ENCODE measurements at places on chromosomes 3 and 15. TPM values are rescaled to one million over a fixed set of nuclear protein-coding genes. Genes with fewer than 3 reads are reported as not detected.

Gene FANCD2OS
- total RNA-seq, result not detected

Gene IL12A
- 0.77 TPM for total RNA-seq

DNA sequence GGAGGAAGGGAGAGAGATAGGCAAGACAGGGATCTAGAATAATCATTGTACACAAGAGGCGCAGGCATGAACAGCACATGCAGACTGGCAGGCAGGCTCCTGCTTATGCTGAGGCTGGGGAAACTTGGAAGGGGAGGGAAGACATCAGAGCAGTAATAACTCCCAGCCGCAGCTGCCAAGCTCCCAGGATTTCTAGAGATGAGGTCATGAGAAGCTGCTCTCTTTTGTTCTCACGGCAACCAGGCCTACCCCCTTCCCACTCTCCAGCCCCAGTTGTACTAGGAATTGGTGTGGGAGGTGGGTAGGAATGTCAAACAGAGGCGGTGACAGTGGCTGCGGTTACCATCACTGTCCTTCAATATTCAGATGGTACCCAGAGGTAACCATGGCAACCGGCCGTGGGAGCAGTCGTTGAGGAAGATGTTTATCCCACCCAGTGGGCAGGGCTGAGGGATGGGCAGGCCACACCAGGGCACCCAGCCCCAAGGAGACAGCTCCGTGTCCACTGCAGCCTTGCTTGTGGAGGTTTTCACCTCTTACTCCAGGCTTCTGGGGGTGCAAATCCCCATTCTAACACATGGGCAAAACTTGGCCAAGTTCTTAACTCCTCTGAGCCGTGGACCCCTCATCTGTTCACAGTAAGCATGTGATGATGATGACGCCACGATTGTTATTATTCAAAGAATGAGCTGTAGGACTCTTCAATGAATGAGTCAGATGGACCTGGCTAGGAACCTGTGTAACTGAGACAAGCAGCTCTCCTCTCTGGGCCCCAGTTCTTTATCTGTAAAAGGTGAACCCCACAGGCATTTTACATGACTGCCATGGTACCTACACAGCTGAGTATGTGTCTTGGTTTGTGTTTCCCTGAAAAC lies 360.8 kb upstream of the PROK2 start:
- peak; percentile 25 for DNase-seq

DNA sequence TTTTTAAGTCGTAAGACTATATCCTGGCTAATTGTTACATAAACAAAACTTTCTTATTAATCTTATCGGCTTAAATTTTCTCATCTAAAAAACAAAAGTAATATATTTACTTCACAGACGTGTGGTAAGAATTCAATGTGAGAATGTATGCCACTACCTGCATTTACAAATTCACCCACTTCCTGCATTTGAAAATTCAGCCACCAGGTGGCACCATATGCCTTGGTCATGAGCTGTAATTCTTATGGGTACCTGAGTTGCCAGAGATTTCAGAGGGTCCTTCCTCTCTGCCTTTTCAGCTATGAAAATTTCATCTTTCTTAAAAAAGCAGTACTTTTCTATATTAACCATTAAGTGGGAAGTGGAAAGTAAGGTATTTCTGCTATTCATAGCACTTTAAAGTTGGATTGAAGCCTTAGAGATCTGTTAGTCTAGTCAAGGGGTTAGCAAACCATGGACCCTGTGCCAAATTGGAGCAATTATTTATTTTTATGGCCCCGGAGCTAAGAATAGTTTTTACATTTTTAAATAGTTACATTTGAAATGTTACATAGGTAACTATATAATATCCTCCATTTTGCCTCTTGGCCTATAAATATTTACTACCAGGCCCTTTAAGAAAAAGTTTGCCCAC lies 127.8 kb downstream of the HCN4 start:
- DNase-seq, result peak; percentile 67

DNA sequence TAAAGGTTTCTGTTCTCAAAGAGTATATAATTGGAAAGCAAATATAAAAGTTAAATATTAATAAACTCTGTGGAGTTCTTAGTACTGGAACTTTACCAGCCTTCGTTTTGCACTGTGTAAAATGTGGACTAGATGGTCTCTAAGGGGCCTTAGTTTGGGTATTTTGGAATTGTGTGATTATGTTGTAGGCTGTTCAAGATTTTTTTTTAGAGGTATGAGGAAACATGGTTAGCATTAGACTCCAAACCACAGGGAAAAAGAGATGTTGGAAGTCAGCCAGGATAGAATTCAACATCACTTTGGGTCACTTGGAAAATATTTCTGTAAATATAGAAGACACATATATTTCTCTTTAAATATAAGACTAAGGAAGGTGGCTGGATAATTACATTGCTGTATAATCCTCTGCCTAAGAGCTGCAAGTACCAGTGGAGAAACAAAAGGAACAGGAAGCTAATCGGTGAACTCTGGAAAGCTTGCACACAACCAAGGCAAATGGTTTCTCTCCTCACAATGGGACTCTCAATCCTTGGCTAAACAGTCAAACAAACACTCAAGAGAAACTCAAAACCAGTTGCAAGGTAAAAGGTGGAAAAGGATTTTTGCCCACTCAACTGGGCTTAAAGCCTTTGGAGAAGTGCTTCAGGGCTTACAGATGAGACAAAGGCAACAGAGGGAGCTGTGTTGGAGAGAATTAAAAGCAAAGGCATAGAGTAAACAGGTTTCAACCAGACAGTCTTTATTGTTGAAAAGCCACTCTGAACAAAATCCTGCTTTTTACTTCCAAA lies 141.7 kb downstream of the NR1D2 start:
- DNase-seq, result peak; percentile 85

DNA sequence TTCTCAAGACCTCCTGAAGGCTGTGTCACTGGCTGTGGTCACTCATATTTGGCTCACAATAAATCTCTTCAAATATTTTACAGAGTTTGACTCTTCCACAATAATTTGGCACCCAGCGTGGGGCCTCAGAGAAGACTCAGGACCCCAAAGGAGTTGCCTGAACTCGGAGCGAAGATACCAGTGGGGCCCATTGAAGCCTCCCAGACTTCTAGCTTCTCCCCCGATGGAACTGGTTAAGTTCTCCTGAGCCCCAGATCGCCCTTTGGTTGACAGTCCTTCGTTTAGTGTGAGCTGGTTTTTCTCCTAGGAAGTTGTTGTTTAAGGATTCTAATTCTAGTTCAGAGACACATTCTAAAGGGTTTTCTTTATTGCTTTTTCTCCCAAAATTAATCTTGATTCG lies 1.4 kb upstream of the SLC41A3 start:
- no peak for DNase-seq

GRCh38 chr3:149964291-149964690 lies 6.4 kb downstream of the PFN2 start:
- DNase-seq, result no peak

DNA sequence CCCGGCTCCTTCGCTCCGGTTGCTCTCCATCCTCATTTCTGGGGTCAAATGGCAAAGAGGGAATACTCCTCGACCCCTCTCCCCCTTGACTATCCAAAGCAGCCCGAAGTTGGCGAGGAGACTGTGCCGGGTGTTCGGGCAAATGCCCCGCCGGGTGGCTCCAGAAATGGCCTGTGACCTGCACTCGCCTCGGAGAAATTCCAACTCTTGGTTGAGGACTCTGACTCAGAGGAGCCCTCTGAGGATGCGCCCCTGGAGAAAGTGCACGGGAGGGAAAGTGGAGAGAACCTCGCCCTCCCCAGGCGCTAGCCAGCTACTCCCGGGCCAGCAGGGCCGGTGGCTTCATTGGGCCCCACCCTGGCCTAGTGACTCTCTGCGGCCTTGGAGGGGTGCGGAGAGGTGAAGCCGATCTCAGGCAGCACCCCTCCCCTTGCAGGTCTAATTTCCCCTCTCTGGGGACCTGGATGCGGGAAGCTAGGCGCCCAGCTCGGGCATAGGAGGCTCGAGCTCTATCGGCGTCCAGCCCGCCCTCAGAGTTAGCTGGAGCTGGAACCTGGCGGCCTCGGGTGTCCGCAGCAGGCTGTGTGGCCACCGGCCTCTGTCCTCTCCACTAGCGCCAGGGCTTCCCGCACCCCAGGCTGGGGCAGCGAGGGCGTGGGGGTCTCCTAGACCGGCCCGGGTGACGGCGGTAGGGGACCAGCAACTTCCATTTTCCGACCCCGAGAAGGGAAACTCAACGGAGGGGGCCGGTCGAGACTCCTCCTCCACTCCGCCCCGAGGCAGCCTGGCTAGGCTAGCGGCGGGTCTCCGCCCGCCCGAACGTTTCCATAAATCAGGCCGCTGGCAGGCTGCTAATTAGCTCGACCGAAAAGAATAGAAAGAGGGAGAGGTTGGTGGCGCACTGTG lies 29.4 kb downstream of the NR2F2 start:
- DNase-seq, result peak; percentile 90

DNA sequence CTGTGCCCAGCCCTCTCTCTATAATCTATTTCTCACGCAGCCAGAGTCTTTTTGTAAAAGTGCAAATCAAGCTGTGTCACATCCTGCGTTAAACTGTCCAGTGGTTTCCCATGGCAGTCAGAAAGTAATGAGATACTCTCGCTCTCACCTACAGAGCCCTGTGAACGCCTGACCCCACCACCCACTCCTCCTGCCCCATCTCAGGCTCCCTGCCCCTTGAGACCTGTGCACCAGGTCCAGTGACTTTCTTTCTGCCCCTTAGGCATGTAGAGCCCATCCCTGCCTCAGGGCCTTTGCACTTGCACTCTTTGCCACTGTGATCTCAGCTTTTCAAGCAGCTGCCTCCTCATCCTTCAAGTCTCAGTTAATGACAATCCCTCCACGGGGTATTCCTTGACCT lies 58.3 kb upstream of the RASGRP1 start:
- DNase-seq, result no peak
